ENCODE measurements at places on chromosomes 16 and 17.

DNA sequence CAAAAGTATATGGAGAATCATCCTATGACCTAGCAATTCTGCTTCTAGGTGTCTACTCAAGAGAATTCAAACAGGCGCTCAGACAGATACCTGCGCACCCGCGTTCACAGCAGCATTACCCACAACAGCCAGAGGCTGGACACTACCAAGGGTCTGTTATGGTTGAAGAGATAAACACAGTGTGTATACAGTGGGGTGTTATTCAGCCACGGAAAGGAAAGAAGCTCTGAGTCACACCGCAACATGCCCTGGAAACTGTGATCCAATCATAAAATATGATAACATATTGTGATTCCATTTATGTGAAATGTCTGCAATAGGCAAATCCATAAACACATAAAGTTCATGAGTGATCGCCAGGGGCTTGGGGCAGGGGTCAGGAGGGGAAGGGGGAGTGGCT is 18.0 kb upstream of the JPH3 start:
- H3K4me3 ChIP-seq: no peak overlapping the region
- no peaks in the 10 kb centered on the region for H3K36me3 ChIP-seq
- no peak for DNase-seq

DNA sequence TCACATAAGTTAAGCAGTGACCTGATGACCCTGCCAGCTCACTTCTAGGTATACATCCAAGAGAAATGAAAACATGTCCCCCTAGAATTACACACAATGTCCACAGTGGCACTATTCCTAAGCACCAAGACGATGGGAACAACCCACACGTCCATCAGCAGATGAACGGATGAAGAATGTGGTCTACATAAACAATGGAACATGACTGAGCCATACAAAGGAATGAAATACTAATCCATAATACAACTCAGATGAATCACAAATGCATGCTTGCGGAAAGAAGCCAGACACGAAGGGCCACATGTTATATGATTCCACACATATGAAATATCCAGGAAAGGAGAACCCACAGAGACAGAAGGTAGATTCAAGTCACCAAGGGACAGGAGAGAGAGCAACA is 17.4 kb downstream of the USP22 start:
- peaks cover 94% of the 10 kb centered on the region for H3K4me1 ChIP-seq
- peak overlapping the region; percentile 36 for H3K27ac ChIP-seq
- H3K36me3 ChIP-seq: peaks cover 10% of the 10 kb centered on the region
- no peak for DNase-seq
- H3K27me3 ChIP-seq: no peaks in the 10 kb centered on the region
- no peak overlapping the region for H3K4me3 ChIP-seq

DNA sequence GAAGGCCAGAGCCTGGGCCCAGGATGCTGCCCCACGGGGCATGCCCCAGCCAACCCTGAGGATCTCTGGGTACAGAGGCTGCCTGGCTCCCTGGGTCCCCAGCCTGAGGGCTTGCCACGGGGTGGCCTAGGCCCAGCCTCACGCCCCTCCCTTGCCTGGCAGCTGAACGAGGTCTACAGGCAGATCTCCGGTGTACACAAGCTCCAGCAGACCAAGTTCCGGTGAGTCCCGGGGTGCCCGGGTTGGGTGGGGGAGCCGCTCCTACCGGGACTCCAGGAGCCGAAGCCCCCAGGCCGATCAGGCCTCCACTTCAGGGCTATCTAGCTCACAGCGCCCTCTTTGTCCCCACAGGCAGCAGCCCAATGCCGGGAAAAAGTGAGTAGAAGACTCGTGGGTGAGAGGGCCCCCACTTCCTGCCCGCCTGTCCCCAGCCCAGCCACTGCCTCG is 19.4 kb downstream of the ITGB4 start:
- H3K27ac ChIP-seq: no peak overlapping the region
- H3K4me3 ChIP-seq: no peak overlapping the region
- H3K4me1 ChIP-seq: no peaks in the 10 kb centered on the region
- no peaks in the 10 kb centered on the region for H3K36me3 ChIP-seq
- DNase-seq: no peak
- H3K27me3 ChIP-seq: no peaks in the 10 kb centered on the region

DNA sequence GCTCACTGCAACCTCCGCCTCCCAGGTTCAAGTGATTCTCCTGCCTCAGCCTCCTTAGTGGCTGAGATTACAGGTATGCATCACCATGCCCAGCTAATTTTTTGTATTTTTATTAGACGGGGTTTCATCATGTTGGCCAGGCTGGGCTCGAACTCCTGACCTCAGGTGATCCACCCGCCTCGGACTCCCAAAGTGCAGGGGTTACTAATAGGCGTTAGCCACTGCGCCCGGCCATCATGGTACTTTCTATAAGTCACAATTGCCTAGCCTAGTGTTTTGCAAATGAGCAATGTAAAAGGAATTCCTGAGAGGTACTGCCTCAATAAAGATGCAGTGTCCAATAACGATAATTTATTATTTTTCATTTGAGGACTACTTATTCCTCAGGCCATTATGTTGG is 13.9 kb upstream of the PSMC3IP start:
- no peak overlapping the region for H3K27ac ChIP-seq
- peaks cover 20% of the 10 kb centered on the region for H3K4me1 ChIP-seq
- DNase-seq: no peak
- peaks cover 65% of the 10 kb centered on the region for H3K36me3 ChIP-seq
- H3K27me3 ChIP-seq: no peaks in the 10 kb centered on the region

DNA sequence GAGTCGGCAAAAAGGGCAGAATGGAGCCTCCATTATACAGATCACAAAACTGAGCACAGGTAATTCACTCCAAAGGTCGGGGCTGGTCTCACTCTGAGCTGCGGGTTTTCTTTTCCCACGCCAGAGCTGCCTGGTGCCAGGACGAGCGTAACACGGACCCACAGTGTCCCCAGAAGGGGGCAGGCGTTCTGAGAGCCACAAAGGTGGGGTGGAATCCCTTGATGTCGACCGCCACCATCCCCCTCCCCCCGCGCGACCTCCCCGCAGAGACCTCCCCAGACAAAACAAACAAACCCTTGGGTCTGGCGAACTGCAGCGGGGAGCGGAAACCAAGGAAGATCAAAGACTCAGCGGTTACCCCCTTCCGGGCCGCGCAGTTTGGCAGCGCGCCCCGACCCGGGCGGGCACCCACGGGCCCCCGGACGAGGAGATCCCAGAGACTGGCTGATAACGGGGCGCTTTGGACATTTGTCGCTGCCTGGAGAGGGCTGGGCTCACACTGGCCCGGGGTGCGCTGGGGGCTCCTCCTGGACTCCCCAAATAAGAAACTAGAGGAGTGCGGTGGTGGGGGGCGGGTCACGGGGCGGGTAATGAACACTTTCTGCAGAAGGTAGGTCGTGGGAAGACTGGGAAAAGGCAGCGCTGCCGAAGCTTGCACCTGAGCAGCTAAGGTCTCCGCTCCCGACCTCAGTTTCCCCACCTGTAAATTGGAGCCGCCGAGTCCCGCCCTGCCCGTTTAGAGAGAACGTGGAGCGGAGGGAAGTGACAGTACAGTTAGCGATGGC is 664 bp upstream of the NKD1 start:
- peak overlapping the region; percentile 1 for H3K27ac ChIP-seq
- no peaks in the 10 kb centered on the region for H3K36me3 ChIP-seq
- peak overlapping the region; percentile 75 for H3K4me3 ChIP-seq
- peaks cover 5% of the 10 kb centered on the region for H3K27me3 ChIP-seq
- peaks cover 47% of the 10 kb centered on the region for H3K4me1 ChIP-seq
- DNase-seq: no peak

DNA sequence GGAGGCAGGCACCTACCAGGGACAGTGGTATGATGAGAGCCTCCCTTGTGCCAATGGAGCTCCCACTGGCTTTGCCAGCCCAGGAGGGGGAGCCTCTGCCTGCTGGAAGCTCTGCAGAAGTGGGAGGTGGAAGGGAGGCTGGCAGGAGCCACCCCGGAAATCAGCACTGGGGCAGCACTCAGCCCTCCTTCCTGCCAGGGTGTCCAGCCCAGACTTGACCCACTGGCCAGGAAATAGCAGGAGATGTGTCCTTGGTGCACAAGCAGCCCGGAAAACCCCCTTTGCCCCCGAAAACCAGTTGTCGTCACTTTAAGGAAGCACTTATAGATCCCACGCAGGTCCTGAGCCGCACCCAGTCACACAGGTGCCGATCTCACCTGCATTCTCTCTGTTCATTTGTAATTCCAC is 49.3 kb upstream of the CACNG4 start:
- DNase-seq: no peak
- H3K4me3 ChIP-seq: no peak overlapping the region
- H3K27ac ChIP-seq: no peak overlapping the region
- no peaks in the 10 kb centered on the region for H3K27me3 ChIP-seq
- no peaks in the 10 kb centered on the region for H3K36me3 ChIP-seq
- no peaks in the 10 kb centered on the region for H3K4me1 ChIP-seq

DNA sequence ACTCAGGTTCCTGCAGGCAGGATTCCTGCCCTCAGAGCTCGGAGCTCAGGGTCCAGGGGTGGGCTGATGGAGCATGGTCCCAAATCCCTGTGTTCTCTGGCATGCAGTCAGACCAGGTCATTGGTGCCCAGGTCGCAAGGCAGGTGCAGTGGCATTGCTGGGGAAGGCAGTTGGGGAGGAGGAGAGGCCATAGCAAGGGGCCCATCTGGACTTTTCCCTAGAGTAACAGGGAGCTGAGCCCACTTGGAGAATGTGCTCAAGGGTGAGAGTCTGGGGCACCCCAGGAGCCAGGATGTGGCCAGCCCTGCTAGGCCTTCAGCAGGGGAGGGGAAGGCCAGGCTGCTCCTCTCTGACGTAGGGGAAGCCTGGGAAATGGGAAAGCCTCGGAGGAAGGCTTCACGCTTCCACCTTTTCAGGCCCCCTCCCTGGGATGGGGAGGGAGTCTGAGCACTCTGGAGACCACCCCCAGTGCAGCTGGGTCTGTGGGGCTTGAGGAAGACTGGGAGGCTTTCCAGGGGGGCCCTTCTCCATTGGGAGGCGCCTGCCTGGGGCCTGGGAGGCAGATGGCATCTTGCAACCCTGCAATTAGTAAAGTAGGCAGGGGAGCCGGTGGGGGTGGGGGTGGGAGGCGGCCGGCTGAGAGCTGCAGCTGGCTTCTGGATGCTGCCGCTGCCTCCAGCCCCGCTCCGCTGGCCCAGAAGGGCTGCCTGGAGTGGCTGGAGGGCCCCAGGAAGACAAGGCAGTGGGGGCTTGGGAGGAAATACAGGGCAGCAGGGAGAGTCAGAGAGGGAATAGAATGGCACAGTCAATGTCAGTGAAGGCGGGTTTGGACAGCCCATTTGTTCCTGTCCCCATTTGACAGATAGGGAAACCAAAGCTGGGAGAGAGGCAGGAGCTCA is 21.1 kb upstream of the DOK4 start:
- DNase-seq: no peak
- H3K27me3 ChIP-seq: no peaks in the 10 kb centered on the region
- H3K36me3 ChIP-seq: peaks cover 8% of the 10 kb centered on the region
- peaks cover 7% of the 10 kb centered on the region for H3K4me1 ChIP-seq
- H3K27ac ChIP-seq: no peak overlapping the region

GRCh38 chr17:27494192-27495091 is 38.2 kb downstream of the KSR1 start:
- DNase-seq: no peak
- H3K4me1 ChIP-seq: peaks cover 27% of the 10 kb centered on the region
- H3K27ac ChIP-seq: peak overlapping the region; percentile 64
- no peaks in the 10 kb centered on the region for H3K27me3 ChIP-seq
- no peak overlapping the region for H3K4me3 ChIP-seq
- no peaks in the 10 kb centered on the region for H3K36me3 ChIP-seq

GRCh38 chr16:80543162-80543561 is 2.4 kb downstream of the DYNLRB2 start:
- no peak for DNase-seq
- H3K27ac ChIP-seq: no peak overlapping the region
- H3K4me3 ChIP-seq: no peak overlapping the region
- peaks cover 8% of the 10 kb centered on the region for H3K4me1 ChIP-seq

DNA sequence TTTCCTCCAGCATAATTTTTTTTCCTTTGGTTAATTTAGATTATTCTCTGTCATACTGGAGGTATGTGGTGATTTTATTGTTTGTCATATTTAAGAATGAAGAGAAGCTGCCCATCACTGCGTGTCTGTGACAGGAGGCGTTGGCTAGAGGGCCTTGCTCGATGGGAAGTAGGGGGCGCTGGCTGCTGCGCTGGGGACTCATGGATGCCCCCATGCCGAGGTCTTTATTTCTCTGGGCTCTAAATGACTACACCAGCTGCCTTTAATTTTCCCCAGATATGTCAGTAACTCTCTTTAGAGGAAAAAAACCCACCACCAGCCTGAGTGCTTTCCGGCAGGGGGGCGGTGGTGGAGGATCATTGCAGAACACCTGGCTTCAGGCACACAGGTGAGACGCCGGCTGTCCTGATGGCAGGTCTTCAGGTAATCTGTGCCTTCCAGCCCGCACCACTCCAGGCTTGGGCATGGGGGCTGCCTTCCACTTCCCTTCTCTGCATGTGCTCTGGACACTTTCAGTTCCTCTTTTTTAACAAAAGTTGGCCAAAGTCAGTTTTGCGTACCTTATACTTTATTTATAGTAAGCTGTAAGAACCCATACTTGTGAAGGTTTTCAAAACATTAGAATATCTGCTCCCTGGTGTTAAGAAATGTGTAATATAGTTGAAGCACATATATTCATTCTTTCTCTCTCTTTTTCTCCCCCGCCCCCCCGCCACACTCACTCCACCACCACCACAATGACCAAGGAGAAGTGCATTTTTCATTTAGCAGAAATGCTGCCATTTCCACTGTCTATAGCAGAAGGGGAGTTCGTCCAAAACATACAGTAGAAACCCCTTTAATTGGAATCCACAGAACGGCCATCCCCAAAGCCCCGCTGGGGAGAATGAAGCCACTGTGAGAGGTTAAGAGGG is 192.7 kb downstream of the RPTOR start:
- H3K27me3 ChIP-seq: no peaks in the 10 kb centered on the region
- no peaks in the 10 kb centered on the region for H3K4me1 ChIP-seq
- H3K36me3 ChIP-seq: no peaks in the 10 kb centered on the region
- no peak overlapping the region for H3K4me3 ChIP-seq
- no peak overlapping the region for H3K27ac ChIP-seq
- no peak for DNase-seq

DNA sequence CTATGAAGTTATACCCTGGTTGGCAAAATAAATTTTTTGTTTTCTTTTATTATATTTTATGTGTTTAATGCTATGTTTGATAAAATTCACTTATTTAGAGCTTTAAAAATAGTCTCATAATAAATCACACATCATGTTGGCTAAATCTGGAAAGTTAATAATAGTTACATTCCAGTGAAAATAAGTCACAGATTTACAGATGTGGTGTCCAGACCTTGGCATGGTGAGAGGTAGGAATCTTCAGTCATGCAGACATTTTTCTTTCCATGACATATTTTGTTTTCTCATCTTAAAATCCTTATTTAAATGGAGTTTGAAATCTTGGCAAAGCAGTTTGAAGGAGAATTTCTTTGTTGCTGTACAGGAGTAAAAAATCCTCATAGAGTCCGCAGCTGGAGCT is 48.1 kb upstream of the GOSR1 start:
- no peaks in the 10 kb centered on the region for H3K4me1 ChIP-seq
- no peak for DNase-seq
- H3K27me3 ChIP-seq: no peaks in the 10 kb centered on the region
- peak overlapping the region; percentile 72 for H3K27ac ChIP-seq
- H3K4me3 ChIP-seq: no peak overlapping the region
